Sciatic nerve (tissue), 2 donors: ENCODE measurements at places on chromosomes 1 and 21.

DNA sequence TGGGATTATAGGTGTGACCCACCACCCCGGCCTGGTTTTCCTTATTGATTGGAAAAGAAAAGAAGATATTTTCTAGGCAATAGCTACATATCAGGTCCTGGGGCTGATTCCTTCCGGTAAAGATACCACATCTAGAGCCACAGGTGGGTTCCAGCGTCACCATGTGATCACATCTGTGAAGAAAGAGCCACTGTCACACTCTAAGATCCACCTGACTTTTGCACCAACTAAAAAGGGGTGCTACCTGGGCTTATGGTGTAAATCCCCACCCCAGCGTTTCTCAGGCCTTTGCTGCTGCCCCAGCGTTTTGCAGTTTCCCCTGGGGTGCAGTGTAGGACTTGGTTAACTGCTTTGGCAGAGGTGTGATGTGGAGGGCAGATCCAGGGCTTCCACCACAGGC is 22.3 kb upstream of the PDE9A start:
- peak; percentile 14 for DNase-seq

GRCh38 chr1:180247061-180247460 is 17.0 kb downstream of the LHX4 start:
- DNase-seq, result no peak

DNA sequence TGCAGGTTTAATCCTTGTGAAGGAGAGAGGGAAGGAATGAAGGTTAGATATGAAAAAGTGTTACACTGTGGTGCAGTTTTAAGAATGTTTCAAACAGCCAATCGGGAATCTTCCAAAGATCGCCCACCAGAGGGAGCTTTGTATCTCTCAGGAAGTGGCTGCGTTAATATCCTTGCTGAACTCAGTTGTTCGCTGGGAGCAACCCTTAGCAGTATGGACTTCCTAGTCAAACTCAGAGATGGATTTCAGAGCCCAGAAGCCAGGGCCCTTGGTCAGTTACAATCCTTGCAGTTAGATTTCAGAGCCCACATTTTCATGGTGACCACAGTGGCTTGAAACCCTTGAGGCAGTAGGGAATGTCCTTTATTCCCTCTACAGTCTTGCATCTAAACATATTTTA is 136.2 kb downstream of the NTNG1 start:
- no peak for DNase-seq

DNA sequence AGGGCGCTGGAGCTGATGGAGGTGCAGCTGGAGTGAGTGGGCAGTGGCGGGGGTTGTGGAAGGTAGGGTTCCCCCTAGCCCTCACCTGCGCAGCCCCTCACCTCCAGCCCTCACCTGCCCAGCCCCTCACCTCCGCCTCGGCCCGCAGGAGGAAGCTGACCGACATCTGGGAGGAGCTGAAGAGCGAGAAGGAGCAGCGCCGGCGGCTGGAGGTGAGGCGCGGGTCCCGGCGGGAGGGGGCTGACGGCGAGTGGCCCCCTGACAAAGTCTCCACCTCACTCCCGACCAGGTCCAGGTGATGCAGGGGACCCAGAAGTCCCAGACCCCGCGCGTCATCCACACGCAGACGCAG is 2.7 kb downstream of the EVA1B start:
- DNase-seq, result no peak

- DNase-seq, result no peak
These were observed 668.2 kb downstream of the KIF26B start for GRCh38 chr1:245822996-245823395.
